Stimulated activated CD4-positive, alpha-beta T cell treated with anti-CD3 and anti-CD28 coated beads, Interleukin-2, amount 100 ng/mL, for 24 hours (primary cell): ENCODE measurements at places on chromosomes 5 and 9.

- no peak for DNase-seq
Measured at GRCh38 chr9:26684029-26684428, 208.6 kb downstream of the CAAP1 start.

DNA sequence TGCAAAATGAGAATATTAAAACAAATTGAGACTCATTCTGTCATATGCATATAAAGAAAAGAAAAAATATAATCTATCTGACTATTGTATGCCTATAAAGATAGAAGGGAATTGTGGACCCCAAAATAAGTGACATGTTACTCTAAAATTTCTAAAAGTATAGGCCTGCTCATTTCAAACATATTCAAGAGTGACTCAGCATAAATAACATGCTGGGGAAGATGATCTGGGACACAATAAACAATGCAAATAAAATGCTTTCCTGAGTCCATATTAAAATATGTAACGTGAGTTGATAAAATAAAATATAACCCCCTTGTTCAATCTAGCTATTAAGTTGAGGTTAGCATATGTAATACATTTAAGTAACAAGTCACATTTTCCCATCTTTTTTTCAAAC, 882.0 kb upstream of the EDIL3 start:
- no peak for DNase-seq

GRCh38 chr9:20137425-20137824, 348.6 kb upstream of the SLC24A2 start:
- no peak for DNase-seq

GRCh38 chr5:96197347-96197746, 235.7 kb upstream of the ELL2 start:
- no peak for DNase-seq

DNA sequence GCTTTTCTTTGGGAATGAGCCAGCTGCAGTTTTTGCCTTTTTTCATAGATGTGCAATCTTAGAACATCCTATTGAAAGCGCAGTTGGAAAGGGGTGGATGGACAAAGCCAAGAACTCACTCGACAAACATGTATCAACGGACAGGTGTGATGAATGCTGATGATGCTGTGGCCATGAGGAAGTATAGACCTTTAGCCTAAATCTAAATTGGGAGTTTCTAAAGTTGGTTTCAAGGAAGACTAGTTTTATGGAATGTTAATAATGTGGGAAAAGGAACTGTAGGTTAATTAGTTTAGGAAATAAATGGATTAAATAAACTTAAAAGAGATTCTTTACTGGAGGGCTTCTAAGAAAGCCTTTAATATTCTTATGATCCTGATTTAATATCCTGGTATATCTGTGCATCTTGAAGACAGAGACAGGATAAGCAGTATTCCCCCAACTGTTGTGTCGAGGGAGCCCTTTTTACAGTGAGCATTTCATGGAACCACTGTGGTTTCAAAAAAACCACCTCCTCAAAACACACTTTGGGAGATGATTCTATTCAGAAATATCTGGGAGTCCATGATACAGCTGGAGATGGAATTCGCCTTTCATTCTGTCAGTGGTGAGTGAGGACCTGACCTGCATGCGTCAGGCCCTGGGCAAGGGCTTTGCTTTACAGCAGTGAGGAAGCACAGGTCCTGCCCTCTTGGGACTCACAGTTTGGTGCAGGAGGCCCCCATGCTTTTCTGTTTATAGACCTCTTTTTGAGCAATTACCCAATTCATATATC, 82.6 kb downstream of the AOPEP start:
- DNase-seq = no peak

DNA sequence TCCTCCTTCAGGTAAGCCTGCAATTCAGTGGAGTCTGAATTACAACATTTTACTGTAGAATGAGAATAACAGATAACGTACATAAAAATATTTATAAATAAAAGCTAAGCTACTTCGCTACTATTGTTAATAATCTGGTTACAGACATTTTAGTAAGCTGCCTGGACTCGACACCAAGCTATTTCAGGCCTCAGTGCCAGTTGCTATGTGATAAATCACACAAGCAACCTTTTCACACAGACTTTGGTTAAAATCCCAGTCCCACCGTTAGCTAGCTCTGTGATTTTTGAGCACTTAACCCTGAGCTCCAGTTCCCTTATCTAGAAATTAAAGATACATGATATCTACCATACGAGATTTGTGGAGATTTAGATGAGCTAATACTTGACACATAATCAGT, 99.9 kb downstream of the RFK start:
- DNase-seq = no peak

- no peak for DNase-seq
Measured at GRCh38 chr9:120733190-120733589, 18.9 kb upstream of the MEGF9 start.

DNA sequence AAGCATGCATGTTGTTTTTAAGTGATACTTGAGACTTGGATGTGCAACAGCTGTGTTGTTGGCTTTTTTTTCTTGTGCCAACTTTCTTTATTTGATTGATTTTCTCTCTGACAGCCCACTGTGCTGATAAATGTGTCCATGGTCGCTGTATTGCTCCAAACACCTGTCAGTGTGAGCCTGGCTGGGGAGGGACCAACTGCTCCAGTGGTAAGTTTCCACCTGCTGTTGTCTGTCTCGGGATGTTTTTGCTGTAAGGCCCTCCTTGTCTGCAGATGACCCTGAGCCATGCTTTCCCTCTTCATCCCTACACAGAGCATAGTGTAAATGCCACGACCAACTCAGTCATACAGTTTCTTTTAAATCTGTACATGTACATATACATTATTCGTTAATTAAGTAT, 79.2 kb downstream of the MEGF10 start:
- no peak for DNase-seq

DNA sequence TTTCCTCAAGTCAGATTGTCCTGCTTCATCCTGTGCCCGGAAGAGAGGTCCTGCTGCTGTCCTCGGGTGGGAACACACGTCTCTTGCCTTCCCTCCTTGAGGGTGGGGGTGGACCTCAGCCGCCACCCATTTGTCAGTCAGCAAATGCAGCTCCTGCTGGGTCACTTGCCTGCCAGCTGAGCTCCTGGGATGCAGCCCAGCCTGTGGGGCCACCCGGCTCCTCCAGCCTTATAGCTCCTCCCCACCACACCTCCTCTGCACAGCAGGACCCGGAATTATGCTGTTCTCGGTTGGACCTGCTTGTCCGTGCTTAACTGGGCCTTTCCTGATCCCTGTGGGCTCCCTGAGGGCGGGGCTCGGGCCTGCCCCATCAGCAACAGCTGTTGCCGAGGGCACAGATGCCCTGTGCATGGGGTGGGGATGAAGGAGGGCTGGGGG, 52.7 kb downstream of the RXRA start:
- no peak for DNase-seq

DNA sequence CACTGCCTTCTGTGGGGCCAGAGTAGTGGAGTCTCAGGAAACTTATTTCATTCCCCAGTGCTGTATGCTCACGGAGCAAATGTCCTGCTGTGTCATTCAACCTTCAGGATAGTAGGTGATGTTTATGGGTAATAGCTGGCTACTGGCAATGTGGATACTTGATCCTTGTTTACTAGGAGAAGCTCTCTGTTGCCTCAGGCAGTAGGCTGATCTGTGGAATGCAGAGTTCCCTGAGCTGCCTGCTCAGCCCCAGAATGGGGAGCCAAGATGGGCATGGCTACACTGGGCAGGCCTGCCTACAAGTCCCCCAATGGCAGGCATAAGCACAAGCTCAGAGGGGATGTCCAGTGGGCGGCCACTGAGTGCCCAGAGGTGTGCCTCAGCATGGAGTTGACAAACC, 323.1 kb upstream of the KCNN2 start:
- no peak for DNase-seq

- no peak for DNase-seq
Measured at GRCh38 chr5:117803533-117803932, 1184.8 kb downstream of the DTWD2 start.

DNA sequence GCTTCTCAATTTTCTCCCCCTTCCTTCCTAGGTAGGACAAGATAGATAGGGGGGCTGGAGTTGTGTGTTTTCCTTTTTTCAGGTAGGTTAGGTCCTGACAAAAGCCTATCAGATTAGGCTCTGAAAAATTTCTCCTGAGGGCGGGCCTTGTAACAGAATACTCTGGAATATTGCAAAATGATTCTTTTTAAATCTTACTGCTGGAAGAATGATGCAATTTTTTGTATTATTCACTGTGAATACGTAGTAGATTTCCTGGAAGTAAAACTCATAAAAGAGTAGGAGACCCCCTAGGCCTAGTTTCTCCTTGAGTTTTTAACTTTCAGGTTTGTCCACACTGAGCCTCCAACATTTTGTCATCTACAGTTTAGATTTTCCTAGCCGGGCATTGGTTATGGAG, 1701.8 kb downstream of the EFNA5 start:
- no peak for DNase-seq

DNA sequence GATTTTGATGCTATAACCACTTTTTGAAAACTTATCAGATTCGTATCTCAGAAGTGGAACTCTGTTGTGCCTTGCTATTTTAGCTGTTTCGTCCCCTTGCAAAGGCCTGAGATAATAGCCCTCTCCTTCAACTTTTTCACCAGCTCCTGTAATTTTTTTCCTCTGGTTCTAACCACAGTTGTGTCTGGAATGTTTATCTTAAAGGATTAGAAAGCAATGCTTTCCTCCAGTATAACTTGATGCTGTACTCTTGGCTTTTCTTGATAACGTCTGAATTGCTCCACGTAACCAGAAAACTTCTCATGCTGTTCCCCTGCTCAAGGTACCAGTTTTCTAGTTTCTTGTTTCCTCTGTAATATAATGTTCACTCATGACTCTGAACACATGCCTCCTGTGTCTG, 209.4 kb downstream of the DTWD2 start:
- no peak for DNase-seq

GRCh38 chr9:20404192-20404813, 218.0 kb downstream of the MLLT3 start:
- DNase-seq = no peak

GRCh38 chr5:32098291-32098690, 75.8 kb downstream of the GOLPH3 start:
- DNase-seq = no peak

GRCh38 chr5:178323961-178324360, 91.4 kb upstream of the PHYKPL start:
- no peak for DNase-seq

GRCh38 chr5:32678472-32678871, 32.6 kb upstream of the NPR3 start:
- no peak for DNase-seq

DNA sequence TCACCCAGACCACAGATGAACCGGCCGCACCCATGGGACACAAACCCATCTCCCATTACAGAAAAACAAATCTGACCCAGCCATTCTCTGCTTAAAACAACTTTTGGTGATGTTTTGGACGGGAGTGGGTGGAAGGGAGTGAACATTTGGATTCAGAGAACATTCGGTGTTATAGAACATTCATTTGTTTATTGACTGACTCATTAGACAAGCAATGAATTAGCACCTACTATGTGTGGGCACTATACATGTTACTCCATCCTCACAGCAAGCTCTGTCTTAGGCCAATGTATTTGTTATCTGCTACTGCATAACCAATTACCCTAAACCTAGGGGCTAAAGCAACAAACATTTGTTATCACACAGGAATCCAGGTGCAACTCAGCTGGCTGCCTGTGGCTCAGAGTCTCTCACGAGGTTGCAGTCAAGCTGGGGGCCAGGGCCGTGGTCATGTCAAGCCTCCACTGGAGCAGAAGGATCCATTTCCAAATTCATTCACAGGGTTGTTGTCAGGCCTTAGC, 5.1 kb upstream of the ERGIC1 start:
- DNase-seq = no peak

GRCh38 chr9:110036286-110036685, 171.7 kb downstream of the C9orf152 start:
- DNase-seq = no peak

DNA sequence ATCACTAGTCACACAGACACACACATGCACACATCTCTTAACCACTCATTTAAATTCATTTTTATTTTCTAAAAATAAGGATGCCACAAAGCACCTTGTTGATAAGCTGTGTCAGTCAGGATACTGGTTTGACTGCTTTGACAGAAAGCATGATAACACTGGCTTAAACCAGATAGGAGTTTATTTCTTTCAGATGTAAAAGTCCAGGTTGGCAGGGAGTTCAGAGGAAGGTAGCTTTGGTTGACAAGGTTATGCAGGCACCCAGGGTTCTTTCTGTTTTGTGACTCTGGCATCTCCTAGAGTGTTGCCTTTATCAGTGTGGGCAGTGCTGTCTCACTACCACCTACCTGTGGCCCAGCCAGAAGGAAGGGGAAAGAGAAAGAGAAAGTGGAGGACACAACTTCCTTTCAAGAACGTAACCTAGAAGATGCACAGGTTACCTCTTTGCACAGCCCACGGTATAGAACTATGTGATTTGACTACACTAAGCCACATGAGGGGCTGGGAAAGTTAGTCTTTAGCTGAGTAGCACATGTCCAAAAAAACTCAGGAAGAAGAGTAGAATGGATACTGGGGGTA, 334.7 kb downstream of the OSTF1 start:
- DNase-seq = no peak

DNA sequence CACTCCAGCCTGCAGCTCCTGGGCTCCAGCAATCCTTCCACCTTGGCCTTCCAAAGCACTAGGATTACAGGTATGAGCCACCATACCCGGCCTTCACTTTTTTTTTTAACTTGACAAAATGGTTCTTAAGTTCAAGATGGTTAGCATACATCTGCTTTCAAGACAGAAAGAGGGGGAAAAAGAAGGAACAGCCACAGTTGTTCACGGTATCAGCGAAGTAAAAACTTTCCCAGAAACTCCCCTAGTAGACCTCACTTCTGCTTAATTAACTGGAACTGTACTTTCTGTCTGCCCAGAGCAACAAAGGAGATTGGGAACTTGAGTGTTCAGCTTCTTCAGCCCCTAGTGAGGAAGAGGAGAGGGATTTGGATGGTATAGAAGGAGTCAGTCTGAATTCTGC, 116.7 kb downstream of the UGCG start:
- DNase-seq = no peak

GRCh38 chr9:101592788-101593187, 2.0 kb downstream of the PPP3R2 start:
- DNase-seq = no peak

GRCh38 chr9:20512636-20513035, 109.7 kb downstream of the MLLT3 start:
- no peak for DNase-seq

GRCh38 chr9:123562844-123563346, 206.9 kb downstream of the CRB2 start:
- peak; percentile 16 for DNase-seq

- no peak for DNase-seq
Measured at GRCh38 chr9:26292943-26293342, 599.7 kb downstream of the CAAP1 start.

GRCh38 chr5:117380316-117380715, 805.7 kb upstream of the SEMA6A start:
- no peak for DNase-seq

GRCh38 chr5:10376544-10376943, 23.0 kb downstream of the MARCHF6 start:
- no peak for DNase-seq
